ENCODE measurements at places on chromosomes 6 and 20.

DNA sequence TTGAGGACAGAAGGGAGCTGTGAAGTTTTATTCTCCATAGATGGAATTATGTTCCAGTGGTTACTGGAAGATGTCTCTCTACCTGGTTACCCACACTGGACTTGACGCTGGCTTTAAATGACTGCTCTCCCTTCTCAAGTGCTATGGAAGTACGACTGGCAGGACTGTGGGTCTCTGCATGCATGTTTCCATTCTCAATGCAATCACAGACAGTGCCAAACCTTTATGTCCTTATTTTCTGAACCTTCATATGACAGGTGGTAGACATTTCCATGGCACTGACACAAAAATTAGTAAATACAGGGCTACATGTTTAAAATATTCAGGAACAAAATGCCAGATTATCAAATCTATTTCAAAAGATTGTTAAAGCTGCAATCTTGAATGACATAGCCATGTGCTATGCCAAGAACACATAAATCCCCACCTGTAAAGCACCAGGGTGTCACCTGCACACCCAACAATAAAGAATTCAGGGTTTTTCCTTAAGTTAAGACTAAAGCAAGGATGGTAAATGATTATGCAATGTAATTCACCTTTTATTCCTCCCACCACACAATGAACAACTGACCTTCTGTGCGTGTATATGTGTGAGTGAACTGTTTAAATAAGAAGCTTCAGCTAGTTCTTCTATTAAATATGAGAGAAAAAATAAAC lies 153.3 kb upstream of the ENPP5 start:
- DNase-seq, result no peak

DNA sequence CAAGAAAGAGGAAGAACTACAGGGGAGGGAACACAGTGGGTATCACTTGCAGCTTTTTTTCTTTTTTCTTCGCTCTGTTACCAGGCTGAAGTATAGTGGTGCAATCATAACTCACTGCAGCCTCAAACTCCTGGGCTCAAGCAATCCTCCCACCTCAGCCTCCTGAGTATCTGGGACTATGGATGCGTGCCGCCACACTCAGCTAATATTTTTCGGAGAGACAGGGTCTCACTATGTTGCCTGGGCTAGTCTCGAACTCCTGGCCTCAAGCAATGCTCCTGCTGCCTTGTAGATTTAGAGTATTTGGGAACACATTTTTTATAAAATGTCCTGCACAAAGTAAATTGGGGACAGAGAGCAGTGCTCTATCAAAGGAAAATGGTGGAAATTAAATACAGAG lies 28.3 kb downstream of the PARD6B start:
- no peak for DNase-seq

- no peak for DNase-seq
Measured at GRCh38 chr20:11178946-11179654, 505.3 kb upstream of the JAG1 start.

- DNase-seq, result no peak
Measured at GRCh38 chr6:112338166-112338709, 8.9 kb upstream of the RFPL4B start.

GRCh38 chr6:147106759-147107401 lies 97.3 kb upstream of the STXBP5 start:
- no peak for DNase-seq

DNA sequence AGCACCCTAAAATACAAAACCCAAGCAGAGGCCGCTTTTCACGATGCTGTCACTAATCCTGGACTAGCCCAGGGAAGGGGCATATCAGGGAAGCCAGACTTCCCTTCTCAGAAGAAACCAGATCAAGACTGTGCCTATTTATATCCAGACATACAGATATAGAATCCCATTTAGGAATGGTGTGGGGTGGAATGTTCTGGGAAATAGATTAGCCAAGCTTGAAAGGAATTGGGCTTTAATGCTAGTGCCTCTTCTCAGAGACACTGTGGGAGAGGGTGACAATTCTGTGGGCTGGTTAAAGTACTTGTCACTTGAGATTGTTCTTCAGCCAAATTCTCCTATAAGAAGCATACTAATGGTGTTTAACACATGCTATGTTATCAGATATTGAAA lies 45.5 kb downstream of the SNAP25 start:
- no peak for DNase-seq

- DNase-seq, result no peak
Measured at GRCh38 chr6:88683734-88684133, 279.7 kb downstream of the RNGTT start.

DNA sequence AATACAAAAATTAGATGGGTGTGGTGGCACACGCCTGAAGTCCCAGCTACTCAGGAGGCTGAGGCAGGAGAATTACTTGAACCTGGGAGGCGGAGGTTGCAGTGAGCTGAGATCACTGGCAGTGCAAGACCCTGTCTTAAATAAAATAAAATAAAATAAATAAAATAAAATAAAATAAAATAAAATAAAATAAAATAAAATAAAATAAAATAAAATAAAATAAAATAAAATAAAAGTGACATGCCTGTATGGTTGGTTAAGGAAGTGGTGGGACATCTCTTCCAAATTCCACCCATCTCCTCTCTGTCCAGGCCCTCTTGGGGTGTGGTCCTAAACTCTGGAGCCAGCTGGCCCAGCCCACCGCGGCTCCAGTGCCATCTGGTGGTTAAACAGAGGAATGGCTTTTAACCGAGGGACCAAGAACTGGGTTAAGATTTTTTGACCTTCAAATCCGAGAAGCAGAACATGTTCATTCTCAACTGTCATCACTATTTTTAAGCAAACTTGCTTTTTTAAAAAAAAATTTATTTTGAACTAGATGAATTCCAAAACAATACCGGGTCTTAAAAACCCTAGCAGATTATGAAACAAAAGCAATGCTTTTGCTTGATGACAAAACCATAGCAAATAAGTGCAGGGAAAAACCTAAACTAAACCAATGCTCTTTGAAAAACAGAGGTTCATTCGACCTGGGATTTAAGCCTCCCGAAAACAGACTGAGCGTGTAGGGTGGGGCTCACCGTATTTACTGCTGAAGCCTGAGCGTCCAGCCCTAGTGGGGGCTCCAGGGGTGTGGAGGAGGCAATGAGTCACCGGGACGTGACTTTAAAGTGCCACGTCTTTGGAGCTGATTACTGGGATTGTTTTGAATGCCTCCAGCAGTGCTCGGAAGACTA lies 68.8 kb downstream of the CDC5L start:
- no peak for DNase-seq

DNA sequence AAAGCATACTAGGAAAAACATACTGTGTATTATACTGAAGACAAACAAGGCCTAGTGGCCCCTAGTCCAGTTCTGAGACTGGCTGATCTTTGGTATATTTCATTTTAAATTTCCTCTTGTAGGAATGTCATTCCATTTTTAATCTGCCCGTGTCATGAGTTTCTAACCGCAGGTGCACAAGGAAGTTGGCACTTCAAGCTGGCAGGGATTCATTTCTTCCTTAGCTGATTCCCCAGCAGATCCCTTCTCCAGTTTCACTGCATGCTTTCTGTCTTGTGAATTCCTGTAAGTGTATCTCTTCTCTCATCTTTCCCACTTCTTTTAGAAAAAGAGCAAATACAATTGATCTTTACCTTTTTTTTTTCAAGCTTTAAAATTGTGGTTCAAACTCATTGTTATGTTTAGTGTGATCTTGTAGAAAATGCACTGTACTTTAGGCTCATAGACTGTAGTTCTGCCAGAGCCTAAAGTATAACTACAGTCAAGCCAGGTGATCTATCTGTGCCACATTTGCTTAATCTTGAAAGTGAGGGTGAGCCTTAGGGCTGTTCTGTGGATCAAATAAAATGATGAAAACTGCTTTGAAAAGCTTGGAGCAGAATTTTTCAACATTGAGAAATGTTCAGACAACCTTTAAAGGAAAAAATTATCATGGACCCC lies 37.0 kb downstream of the RNF217 start:
- no peak for DNase-seq

- DNase-seq, result no peak
Measured at GRCh38 chr6:89951574-89952104, 57.4 kb downstream of the GJA10 start.

DNA sequence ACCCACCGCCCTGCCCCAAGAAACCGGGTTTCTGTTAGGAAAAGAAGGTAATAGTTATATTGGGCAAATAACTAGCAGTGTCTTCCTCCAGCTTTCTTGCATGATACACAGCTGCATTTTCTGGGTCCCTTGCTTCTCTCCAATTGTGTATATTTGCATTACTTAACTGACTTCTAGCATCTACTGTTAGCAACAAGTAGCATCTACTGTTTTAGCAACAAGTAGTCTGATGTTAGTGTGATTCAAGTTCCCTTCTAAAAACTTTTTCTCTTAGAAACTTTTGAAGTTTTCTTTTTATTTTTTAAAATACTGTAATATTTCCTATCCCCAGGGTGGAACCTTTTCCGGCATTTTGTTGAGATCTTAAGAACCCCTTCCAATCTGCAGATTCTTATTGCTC lies 221.2 kb downstream of the CLIC5 start:
- no peak for DNase-seq

GRCh38 chr6:75855052-75855451 lies 106.0 kb downstream of the MYO6 start:
- DNase-seq, result peak; percentile 39

DNA sequence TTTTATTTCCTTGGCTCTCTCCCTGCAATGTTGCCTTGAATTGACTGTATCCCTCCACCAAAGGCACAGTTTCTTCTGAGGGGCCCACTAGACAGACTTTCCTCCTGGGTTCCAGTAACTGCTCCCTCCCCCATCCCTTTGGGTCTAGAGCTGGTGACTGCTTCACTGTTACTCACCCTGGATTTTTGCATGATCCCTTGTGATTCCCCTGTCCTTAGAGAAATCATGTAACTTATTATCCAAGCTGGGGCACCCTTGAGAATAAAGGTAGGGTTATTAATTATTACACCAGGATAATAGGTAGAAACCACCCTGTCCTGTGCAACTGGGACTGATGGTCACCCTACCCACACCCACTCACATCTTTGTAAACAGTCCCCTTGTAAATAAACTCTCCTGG lies 67.5 kb upstream of the FYN start:
- DNase-seq, result no peak

GRCh38 chr6:53734473-53735299 lies 60.1 kb upstream of the LRRC1 start:
- DNase-seq, result no peak

- DNase-seq, result no peak
Measured at GRCh38 chr6:116156405-116157326, 30.7 kb upstream of the COL10A1 start.

All from left renal pelvis (tissue), 4 donors.